ENCODE measurements at places on chromosomes 2 and 18. TPM values are rescaled to one million over a fixed set of nuclear protein-coding genes. Genes with fewer than 3 reads are reported as not detected.

The SERPINB3 gene
- not detected for total RNA-seq

The DUSP11 gene
- total RNA-seq = 52.7 TPM

The DAPL1 gene
- not detected for total RNA-seq

DNA sequence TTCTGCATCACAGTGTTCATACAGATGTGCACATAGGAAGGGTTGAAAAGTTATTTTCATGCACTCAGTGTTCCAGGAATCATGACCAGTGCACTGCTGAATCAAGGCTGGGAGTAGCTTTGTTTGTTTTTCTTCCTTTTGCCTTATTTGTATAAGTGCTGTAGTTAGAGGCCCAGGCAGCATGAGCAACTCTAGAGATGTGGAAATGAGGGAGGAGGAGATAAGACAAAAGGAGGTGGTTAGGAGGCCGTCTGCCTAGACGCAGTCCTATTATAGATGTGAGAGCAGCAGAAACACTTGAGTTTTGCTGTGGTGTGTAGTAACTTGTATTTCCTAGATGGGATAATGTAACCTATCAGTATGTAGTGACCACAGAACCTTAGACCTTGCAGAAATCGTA is 264.3 kb upstream of the RASGRP3 start:
- peak; percentile 87 for DNase-seq

DNA sequence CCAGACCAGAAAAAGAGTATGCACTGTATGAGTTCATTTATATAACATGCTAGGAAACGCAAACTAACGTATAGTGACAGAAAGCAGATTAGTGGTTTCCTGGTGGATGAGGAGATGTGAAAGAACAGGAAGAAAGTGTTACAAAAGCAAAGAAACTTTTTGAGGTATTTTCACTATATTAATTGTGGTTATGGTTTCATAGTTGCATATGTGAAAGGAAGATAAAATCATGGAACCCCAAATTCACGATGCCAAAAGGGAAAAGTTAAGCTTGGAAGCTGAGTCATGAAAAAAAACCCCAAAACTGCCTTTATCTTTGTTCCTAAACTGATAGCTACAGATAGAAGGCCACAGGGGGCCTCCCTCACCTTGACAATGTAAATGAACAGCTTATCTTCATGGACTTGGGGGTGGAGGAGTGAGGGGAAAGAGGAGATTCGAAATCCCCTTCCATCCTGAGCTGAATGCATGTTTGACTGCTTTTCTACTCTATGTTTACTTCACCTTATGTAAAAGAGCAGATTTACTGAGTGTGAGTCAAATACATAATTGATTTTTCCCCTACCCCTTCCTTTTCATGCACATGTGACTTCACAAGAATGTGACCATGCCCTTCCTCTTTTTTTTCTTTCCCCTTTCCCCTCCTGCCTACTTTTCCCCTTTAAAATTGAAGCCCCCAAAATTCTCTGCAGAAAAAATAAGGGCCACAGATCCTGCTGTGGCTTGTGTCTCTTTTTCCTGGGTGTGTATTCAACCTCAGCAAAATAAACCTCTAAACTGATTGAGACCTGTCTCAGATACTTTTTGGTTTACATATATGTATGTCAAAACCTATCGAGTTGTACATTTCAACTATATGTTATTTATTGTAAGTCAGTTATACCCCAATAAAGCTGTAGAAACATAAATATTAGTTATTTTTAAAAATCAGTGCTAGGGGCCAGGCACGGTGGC is 100.1 kb upstream of the TLK1 start:
- DNase-seq = no peak

GRCh38 chr2:80852079-80852807 is 547.7 kb upstream of the LRRTM1 start:
- DNase-seq = no peak

DNA sequence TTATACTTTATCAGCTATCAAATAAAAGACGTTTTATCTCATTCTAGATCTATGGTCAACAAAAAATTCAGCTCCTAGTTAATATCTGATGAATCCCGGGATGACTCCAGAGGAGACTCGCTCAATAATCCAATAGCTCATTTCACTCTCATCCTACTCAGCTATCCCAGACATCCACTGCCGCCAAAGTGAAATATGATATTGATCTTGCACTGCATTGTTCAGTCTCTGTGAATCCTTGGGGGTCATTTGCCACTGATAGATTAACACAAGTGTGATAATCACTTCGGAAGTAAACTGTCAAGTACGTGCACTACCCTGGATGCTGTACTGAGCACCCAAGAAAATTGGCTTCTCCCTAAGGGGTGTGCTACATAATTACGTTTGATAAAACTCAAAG is 249.1 kb downstream of the SUCLG1 start:
- DNase-seq = no peak

GRCh38 chr2:102340778-102341177 is 14.8 kb upstream of the IL18R1 start:
- no peak for DNase-seq

- no peak for DNase-seq
Observed at GRCh38 chr2:241399941-241400922, 44.1 kb downstream of the FARP2 start.

Measured in Daoy (cell line).